IMR-90 (cell line): ENCODE measurements at places on chromosomes 2 and 18.
A peak's percentile ranks its signal among the peaks of the same experiment; 100 is the strongest.

- no peak overlapping the region for H3K27ac ChIP-seq
- H3K36me3 ChIP-seq: no peaks in the 10 kb centered on the region
- peaks cover 2% of the 10 kb centered on the region; the same call in 1 of the 2 replicates for H3K4me1 ChIP-seq
- peak; percentile 19 for DNase-seq
These were observed 13.6 kb upstream of the ZNF397 start for GRCh38 chr18:35227254-35227653.

- DNase-seq: no peak
- no peak overlapping the region for H3K27ac ChIP-seq
- H3K27me3 ChIP-seq: no peaks in the 10 kb centered on the region; the same call in 1 of the 2 replicates
- peaks cover 2% of the 10 kb centered on the region; the same call in 1 of the 2 replicates for H3K4me1 ChIP-seq
These were observed 114.6 kb upstream of the NCKAP5 start for GRCh38 chr2:133682906-133683305.

DNA sequence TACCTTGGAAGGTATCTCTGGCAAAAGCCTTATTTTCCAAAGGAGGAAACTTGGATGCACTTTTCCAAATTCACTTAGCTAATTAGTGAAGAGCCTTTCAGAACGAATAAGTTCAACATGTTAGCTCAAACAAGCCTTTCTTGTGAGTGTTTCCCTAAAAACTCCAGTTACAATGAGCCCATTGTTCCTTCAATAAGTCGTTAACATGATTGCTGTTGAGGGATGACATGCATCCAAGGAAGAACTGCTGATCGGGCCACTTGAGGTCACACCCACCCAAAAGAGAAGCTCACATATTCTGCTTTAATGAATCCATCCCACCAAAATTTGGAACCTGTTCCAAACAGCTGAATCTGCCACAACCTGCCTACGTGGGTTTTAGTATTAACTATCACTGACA is 48.1 kb upstream of the SLC35G4 start:
- no peaks in the 10 kb centered on the region for H3K4me1 ChIP-seq
- no peaks in the 10 kb centered on the region for H3K36me3 ChIP-seq
- no peak overlapping the region for H3K27ac ChIP-seq
- H3K4me3 ChIP-seq: no peak overlapping the region

GRCh38 chr2:177753682-177754491 is 318.7 kb downstream of the PDE11A start:
- peaks cover 4% of the 10 kb centered on the region; the same call in 1 of the 2 replicates for H3K4me1 ChIP-seq
- H3K4me3 ChIP-seq: no peak overlapping the region
- no peak overlapping the region; the same call in 1 of the 2 replicates for H3K27ac ChIP-seq
- peaks cover 3% of the 10 kb centered on the region; the same call in 1 of the 2 replicates for H3K27me3 ChIP-seq

DNA sequence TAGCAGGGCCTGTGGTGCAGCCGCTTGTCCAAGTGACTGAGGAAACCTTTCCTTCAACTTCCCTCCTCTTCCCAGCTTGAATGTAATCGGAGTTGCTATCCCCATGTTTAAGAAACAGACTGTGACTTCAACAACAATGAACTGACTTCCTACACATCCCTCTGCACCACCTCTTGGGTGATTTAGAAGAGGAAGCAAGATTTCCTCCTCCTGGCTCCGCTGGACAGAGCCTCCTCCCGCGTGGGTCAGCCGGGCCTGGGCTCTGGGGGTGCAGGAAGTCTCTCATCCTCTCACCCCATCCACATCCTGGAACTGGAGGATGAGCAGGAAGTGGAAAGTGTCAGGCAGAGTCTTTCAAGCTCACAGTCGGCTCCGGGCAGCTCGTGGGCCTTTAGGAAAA is 84.3 kb downstream of the GATA6 start:
- no peaks in the 10 kb centered on the region for H3K4me1 ChIP-seq
- no peak overlapping the region for H3K4me3 ChIP-seq
- DNase-seq: no peak
- peaks cover 22% of the 10 kb centered on the region for H3K27me3 ChIP-seq
- no peak overlapping the region for H3K27ac ChIP-seq
- no peaks in the 10 kb centered on the region for H3K36me3 ChIP-seq

GRCh38 chr2:202172439-202173211 is 65.8 kb downstream of the SUMO1 start:
- DNase-seq: peak; percentile 59
- no peaks in the 10 kb centered on the region for H3K27me3 ChIP-seq
- H3K4me3 ChIP-seq: no peak overlapping the region
- H3K27ac ChIP-seq: no peak overlapping the region

GRCh38 chr2:65339648-65340047 is 92.8 kb downstream of the SPRED2 start:
- H3K4me3 ChIP-seq: no peak overlapping the region
- no peaks in the 10 kb centered on the region for H3K4me1 ChIP-seq
- H3K36me3 ChIP-seq: peaks cover 5% of the 10 kb centered on the region
- no peak for DNase-seq
- H3K27me3 ChIP-seq: no peaks in the 10 kb centered on the region

- no peak for DNase-seq
- no peaks in the 10 kb centered on the region for H3K36me3 ChIP-seq
- no peak overlapping the region for H3K27ac ChIP-seq
- no peaks in the 10 kb centered on the region for H3K4me1 ChIP-seq
These were observed 482.5 kb downstream of the BCL11A start for GRCh38 chr2:60070736-60071489.

- no peaks in the 10 kb centered on the region for H3K27me3 ChIP-seq
- H3K36me3 ChIP-seq: peaks cover 19% of the 10 kb centered on the region
- H3K27ac ChIP-seq: no peak overlapping the region
- no peak for DNase-seq
- H3K4me1 ChIP-seq: peaks cover 11% of the 10 kb centered on the region
- no peak overlapping the region for H3K4me3 ChIP-seq
These were observed 42.1 kb downstream of the PXDN start for GRCh38 chr2:1702186-1702565.
